Neural crest cell (in vitro differentiated cells): ENCODE measurements at places on chromosomes 1 and 21. TPM values are rescaled to one million over a fixed set of nuclear protein-coding genes. Genes with fewer than 3 reads are reported as not detected.
A peak's percentile ranks its signal among the peaks of the same experiment; 100 is the strongest.

The KRTAP6-1 gene
- not detected in 2 replicates for total RNA-seq

The RBM34 gene
- total RNA-seq: 95.0 and 102 TPM in 2 replicates

The KIRREL1 gene
- total RNA-seq: 64.9 and 68.0 TPM in 2 replicates

The EPHA10 gene
- 0.63 and 0.77 TPM in 2 replicates for total RNA-seq

The TSACC gene
- total RNA-seq: 0.66 and 1.0 TPM in 2 replicates

The LCE3E gene
- not detected in 2 replicates for total RNA-seq

The DNAJC11 gene
- total RNA-seq: 82.5 and 86.6 TPM in 2 replicates

DNA sequence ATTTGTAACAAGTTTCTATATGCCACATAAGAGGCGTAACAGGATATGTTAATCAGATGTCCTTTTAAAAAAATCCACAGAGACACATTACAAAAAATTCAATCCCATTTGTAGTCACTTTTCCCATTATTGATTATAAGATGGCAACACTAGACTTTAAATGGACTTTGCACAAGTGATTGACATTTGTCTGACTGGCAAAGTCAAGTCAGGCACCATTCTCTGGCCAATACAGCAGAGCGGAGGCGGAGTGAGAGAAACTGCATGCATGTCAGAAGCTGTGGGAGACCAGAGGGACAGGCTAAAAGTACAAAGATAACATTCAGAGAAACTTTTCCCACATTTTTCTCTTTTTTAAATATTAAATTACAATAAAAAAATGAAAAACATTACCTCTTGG lies 28.1 kb upstream of the RGS5 start:
- DNase-seq: no peak

DNA sequence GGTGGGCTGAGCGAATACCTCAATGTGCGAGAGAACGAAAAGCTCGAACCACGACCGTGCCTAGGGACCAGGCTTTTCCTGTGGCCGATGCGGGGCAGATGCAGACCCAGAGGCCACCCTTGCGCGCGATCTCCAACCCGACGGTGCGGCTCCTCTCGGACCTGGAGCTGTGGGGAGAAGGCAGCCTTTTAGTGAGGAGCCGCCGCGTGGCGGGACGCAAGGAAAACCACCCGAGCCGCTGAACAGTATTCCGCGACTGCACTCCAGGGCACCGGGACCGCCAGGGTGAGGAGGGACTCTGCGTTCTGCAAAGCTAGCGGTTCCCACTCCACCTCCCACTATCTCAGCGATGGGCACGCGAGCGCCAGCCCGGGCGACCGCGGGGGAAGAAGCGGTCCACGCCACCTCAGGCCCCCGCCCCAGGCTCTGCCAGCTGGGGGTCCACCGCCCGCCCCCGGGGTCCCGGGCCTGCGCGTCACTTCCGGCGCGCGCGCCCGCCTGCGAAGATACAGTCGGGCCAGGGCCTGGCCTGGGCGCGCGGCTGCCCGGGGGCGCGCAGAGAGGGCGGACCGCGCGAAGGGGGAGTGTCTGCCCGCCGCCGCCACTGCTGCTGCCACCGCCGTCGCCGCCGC lies 66.5 kb upstream of the PRKACB start:
- peak; percentile 77 for DNase-seq

- DNase-seq: no peak
These were observed 49.2 kb downstream of the TUT4 start for GRCh38 chr1:52503706-52504105.

DNA sequence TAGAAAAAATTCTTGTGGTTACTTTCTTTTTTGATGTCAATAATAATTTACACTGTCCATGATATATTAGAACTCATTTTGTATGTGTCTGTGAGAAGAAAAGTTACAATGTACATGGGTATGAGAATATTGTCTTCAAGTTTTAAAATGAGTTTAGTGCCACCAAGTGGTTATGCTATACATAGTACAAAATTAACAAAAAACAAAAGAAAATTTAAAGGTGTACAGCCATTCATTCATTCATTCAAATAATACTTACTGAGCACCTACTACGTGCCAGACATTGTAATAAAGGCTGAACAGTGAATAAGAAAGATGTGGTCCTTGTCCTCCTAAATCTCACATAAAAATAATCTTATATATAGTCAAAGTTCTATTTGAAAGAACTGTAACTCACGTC lies 27.7 kb downstream of the UCHL5 start:
- DNase-seq: no peak

DNA sequence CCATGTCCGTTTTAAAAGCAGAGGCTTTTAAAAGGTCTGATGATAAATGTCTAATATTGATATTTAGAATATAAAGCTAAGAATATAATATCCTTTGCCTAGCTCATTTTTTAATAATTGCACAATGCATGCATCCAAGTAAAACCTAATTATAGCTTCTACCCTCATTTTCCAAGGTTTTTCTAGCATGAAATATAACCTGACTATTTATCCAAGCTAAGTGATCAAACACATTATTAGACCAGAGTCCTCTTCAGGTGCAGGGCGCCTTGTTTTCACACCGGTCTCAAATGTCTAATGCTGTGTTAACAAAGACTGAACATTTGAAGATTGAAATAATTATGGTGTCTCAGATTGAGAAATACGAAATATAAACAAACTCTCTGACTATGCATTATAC lies 648.9 kb upstream of the CXADR start:
- no peak for DNase-seq

DNA sequence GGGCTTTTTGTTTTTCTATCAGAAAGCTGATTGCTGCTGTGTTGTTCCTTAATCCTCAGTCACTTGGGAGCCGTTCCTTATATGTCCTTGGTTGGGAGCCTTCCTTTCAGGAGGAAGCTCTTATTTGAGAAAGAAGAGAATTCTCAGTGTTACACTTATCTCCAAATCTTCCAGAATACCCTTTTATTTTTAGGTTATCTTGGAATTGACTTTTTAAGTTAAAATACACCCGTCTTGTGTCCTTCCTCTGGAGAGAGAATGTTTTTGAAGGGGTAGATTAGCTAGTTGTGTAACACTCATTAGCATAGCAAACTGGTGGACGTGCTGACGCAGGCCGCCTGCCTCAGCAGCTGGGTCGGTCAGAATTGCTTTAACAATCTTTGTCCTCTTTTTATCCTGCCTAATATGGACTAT lies 42.1 kb downstream of the LRRC8B start:
- DNase-seq: no peak

DNA sequence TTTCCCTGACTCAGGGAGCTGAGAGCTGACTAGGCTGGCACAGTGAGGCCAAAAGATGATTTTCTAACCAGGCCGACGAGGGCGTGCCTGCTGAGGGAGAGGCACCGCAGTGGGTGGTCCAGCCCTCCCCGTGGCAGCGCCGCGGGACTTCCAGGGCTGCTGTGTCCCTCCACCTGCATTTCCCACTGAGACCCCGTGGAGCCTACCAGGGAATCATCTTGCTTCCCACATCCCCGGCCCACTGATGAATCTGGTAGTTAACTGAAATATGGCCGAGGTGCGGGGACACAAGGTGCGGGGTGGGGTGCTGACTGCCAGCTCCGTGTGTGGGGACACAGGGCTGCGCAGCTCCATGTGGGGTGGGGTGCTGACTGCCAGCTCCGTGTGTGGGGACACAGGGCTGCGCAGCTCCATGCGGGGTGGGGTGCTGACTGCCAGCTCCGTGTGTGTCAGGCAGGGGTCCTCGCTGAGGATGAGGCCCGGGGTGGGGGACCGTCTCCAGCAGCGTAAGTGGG lies 10.4 kb downstream of the WRAP73 start:
- no peak for DNase-seq

- DNase-seq: no peak
These were observed 4.2 kb upstream of the FAM131C start for GRCh38 chr1:16077406-16078245.

DNA sequence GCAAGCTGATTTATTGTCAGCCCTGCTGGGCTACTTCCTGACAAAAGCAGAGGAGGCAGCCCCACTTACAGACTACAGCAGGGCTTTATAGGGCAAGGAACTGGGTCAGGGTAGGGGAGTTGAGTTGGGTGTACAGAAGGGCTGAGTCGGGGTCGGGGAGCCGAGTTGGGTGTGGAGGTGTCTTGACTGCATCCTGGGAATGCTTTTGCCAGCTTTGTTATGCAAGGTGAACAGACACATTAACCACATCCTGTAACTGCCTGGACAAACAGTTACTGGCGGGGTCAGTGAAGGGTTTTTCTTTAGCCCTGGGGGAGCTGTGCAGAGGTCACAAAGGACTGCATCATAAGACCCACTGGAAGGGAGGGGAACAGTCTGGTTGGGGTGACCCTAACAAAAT lies 39.1 kb upstream of the GBP5 start:
- no peak for DNase-seq

GRCh38 chr1:62240651-62241370 lies 46.2 kb downstream of the L1TD1 start:
- no peak for DNase-seq

DNA sequence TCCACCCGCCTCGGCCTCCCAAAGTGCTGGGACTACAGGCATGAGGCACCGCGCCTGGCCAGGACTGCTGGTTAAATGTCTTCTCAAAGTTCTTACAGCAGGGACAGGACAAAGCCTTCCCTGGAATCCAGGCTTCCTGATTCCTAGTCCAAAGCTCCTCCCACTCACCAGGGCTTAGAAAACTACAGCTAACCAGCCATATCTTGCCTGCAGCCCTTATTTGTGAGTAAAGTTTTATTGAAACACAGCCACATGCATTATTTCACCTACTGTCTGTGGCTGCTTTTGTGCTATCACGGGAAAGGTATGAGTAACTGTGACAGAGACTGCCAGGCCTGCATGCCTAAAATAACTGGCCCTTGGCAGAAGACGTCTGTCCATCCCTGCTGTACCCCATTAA lies 24.4 kb downstream of the TMCO4 start:
- DNase-seq: no peak

DNA sequence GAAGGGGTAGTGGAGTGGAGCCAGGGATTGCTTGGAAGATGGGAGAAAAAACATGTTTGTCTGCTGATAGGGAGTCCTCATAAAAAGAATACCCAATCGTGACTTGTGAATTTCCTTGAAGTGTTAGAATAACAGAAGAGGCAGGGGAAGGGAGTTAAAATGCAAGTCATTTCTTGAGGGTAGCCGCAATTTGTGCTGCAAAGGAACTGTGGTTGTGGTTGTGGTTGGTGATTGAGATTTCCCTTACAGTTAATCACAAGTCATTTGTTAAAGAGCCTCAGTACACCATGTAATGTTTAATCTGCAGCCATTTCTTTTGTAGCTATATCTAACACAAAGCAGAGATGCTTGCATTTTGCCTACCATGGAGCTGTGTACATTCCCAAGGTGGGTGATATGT lies 38.5 kb upstream of the EGLN1 start:
- DNase-seq: no peak

DNA sequence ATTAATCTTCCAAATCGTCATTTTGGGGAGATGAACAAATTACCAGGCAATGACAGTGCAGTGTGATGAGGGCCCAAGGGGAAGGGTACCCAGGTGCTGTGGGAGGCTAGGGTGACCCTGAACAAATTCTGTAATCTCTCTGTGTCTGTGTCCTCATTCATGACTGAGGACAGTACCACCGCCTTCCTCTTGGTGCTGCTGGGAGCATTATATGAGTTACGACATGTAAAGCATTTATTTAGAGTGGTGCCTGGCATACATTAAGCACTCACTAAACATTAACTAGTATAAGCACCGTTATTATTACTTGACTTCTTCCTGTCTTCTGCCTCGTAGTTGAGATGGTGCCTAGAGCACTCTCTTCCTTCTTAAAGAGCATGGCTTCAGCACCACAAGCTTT lies 468.2 kb upstream of the VAMP3 start:
- no peak for DNase-seq
